Memory B cell (primary cell): ENCODE measurements at places on chromosomes 7 and 10.

- DNase-seq = no peak
These were observed 44.2 kb downstream of the FEZF1 start for GRCh38 chr7:122260336-122260735.

DNA sequence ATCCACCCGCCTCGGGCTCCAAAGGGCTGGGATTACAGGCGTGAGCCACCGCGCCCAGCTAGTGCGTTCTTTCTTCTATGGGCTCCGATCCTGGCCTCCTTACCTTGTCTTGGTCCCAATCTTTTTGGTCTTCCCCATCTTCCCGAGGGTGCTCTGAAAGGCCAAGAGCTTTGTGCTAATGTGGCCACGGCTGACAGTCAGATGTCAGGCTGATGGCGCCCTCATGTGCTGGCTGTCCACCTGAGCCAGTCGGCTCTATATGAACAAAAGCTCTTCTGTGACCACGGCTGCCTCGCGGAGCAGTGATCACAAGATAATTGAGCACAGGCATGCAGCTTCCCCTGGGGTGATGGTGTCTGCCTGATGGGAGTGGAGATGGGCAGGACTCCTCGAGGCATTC, 11.0 kb upstream of the AHCYL2 start:
- no peak for DNase-seq

DNA sequence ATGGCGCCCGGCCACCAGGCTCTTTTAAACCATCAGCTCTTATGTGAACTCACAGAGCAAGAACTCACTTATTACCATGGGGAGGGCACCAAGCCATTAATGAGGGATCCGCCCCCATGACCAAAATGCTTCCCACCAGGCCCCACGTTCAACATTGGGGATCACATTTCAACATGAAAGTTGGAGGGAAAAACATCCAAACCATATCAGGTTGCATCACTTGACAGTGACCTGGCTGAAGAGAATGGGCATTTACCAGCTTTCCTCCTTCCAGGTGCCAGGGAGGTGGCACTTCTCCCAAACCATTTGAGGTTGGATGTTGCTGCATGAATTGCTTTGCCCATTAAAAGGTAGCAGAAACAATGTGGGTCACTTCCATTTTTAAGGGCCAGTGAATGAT, 115.6 kb upstream of the TNS3 start:
- DNase-seq = no peak

DNA sequence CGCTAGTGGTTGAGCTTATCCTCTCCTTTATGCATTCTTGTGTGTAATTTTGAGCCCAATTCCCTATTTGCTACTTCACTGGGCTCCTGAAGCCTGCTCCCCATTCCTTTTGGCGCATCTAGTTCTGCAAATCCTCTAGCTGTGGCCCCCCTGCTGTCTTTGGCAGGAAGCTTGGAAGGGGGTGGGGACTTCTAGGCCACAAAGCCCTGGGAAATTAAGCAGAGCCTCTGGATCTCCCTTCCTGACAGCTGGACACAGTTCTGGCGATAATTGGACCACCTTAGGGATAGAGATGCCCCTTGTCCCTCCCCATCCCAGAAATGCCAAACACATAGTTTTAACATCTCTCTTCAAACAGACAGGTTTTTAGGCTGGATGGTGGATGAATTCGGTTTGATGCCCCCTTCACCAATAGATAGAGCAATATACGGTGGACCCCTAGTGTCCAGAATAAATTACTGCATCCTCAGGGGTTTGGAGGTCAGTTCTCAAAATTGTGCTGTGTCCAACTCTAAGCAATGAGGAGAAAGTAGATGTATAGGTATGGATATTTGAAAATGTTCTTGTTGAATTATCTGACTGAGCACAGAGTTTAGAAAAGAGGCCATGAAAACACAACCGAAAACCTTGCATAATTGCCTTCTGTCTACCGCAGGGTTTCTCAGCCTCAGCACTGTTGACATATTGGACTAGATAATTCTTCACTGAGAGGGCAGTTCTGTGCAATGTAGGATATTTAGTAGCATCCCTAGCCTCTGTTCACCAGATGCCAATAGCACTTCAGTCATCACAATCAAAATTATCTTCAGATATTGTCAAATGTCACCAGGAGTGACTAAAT, 75.5 kb downstream of the PAPSS2 start:
- no peak for DNase-seq

- no peak for DNase-seq
These were observed 770.5 kb downstream of the LRMDA start for GRCh38 chr10:76201962-76202361.

GRCh38 chr7:148400101-148400500, 190.5 kb upstream of the C7orf33 start:
- DNase-seq = no peak

GRCh38 chr10:129171812-129172211, 295.2 kb upstream of the MGMT start:
- no peak for DNase-seq

DNA sequence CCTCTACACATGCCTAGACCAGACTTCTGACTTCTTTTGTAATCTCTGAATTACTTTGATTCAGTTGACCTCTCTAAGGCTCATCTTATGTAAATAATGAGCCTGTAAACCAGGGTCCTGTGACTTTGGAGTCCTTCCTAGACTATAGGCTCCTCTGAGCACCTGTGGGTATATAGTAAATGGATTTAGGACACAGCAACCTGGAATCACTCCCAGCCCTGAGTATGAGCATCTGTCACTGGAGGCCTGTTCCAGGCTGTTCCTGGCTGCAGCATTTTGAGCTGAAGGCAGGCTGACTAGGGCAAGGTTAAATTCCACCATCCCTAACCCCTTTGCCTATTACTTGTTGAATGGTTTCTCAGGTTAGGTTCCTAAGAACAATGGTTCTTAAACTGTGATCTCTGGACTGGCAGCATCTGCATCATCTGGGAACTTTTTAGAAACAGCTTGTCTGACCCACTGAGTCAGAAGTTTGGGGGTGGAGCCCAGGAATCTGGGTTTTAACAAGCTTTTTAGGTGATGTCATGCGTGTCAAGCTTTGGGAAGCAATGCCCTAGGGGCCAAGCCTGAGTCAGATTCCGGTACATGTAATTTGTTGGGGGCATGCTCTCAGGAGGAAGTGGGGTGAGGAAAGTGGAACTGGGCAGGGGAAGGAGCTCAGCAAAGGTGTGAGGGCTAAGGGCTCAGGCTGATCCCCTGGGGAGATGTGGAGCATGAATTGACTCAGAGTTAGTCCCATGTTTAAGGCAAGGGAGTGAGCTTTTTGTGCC, 28.2 kb downstream of the MINDY4 start:
- DNase-seq = no peak

DNA sequence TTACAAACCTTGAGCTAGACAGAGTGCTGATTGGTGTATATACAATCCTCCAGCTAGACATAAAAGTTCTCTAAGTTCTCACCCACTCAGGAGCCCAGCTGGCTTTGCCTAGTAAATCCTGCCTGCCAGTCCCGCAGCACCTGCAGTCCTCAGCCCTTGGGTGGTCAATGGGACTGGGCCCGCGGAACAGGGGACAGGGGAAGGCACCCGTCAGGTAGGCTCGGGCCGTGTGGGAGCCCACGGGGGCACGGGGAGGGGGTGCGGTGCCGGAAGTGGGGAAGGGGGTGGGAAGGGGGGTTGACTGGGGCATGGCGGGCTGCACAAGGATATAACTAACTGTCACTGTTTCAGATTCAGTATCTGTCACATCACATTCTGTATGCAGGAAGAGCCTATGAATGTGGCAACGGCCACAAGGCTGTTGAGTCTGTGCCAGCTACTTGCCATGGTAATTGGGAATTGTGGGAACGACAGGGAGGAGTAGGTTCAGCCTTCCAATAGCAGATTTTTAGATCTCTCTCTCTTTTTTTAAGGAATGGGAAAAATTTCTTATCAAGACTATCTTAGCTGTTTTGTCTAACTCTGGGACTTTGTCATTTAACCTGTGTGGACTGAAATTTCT, 205.1 kb upstream of the PLPP4 start:
- no peak for DNase-seq

- DNase-seq = no peak
These were observed 160.6 kb downstream of the MLLT10 start for GRCh38 chr10:21694631-21695030.

DNA sequence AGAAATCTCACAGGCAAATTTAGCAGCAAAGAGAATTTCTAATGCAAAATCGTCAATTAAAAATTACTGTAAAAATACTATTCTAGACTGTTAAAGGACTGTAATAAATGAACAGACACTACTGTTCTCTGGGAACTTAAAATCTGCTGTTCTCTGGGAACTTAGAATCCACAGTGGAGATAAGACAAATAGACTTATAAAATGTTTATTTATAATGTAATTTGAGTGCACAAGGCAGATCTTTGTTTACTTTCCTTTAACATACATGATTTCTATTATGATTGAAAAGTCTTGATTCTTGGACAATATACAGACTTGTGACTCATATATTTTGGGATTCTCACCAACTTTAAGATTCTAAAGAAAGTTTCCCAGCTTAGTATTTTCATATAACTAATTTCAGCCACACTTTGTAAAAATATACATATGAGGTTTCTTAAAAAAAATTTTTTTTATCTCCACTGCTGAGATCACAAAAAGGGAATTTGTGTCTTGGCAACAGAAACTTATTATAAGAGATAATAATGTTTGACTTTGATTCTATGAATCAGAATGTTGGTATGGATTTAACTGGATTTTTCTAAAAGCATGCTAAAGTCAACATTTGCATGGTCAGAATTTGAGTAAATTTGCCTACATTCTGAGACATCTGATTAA, 166.3 kb upstream of the RHOBTB1 start:
- DNase-seq = no peak
